NCI-H1048 (cell line): ENCODE measurements at places on chromosomes 6 and 20.

- DNase-seq: no peak
Measured at GRCh38 chr6:170234419-170234818, 56.5 kb downstream of the DLL1 start.

- DNase-seq: no peak
Measured at GRCh38 chr6:105069821-105070445, 109.9 kb downstream of the POPDC3 start.

- no peak for DNase-seq
Measured at GRCh38 chr6:31799781-31800180, 4.2 kb upstream of the VARS1 start.

DNA sequence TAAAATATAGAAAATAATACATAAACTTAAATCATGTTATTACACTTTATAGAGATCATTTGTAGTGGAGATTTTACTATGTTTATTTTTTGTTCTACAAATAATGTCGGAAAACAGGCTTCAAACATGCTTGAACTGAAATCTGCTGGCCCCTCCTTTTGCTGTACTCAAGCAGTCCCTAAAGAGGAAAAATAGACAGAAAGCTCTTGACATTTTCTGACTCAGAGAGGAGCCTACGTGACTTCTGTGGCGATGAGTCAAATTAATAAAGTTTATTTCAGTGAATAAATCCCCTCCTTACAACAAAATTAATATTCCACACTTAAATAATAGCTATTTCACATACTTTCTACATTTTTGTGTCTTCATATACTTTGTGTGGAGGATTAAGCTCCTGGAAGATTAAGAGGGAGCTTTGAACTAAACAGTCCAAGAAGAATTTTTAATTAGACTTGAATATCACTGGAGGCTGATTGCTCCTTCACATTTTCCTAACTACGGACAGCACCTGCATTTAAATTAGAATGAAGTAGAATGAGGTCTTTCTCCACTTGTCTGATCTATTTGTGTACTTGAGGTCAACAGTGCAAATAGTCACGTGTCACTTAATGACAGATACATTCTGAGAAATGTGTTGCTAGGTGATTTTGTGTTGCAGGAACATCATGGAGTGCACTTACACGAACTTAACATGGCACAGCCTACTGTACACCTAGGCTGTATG, 1.7 kb upstream of the TREM1 start:
- no peak for DNase-seq

DNA sequence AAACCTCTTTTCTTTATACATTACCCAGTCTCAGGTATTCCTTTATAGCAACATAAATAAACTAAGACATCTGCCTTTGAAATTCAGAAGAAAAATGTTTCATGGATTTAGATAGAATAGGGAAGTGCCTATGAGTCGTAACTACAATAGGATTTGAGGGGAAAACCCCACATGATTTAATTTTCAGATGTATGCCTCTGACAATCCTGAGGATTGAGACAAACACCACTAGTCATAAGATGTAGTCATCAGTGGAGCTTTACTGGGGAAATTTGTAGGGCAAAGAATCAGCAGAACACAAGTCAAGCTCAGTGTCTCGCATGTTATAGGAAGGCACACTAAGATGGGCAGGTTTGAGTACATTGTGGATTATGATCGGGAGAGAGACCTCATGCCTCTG, 566.4 kb downstream of the BMP2 start:
- DNase-seq: no peak

DNA sequence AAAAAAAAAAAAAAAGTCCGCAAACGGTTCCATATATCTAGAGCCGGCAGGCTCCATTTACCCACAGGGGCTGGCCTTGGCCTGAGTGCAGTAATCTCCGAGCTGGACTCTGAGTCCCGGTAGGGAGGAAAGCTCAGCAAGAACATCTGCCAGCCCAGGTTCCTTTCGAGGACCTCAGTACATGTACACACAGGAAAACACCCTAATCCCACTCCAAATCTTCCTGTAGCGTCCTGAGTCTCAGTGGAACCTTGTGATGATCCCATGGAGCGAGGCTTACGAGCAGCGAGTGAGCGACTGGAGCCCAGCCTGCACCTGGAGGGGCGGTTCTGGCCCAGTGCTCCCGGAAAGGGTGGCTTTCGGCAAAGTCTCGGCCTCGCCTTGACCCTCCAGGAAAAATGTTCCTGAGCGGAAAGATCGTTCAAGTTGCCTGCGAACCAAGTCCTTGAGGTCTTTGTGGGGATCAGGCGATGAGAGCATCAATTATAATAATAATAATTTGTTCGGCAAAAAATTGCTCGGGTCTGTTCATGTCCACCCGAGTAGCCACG, 32.1 kb downstream of the PRSS16 start:
- no peak for DNase-seq

GRCh38 chr20:47561180-47561579, 59.5 kb downstream of the NCOA3 start:
- DNase-seq: no peak

DNA sequence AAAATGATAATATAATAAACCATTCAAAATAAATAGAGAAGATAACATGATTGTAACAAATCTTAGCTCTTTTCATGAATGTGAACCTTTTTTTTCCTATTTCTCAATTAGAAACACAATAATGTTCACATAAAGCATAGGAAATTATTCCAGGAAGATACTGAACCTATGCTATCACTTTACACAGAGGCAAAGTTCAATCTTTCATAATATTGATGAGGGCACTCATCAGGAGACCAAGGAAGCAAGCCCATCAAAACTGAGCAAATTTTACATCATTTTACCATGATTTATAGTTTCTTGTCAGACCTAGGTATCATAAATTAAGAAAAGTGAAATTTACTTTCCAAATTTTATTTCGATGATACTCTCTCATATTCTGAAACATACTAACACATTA, 938.5 kb downstream of the TBC1D32 start:
- DNase-seq: no peak

GRCh38 chr20:16201191-16201590, 372.1 kb downstream of the KIF16B start:
- DNase-seq: no peak

DNA sequence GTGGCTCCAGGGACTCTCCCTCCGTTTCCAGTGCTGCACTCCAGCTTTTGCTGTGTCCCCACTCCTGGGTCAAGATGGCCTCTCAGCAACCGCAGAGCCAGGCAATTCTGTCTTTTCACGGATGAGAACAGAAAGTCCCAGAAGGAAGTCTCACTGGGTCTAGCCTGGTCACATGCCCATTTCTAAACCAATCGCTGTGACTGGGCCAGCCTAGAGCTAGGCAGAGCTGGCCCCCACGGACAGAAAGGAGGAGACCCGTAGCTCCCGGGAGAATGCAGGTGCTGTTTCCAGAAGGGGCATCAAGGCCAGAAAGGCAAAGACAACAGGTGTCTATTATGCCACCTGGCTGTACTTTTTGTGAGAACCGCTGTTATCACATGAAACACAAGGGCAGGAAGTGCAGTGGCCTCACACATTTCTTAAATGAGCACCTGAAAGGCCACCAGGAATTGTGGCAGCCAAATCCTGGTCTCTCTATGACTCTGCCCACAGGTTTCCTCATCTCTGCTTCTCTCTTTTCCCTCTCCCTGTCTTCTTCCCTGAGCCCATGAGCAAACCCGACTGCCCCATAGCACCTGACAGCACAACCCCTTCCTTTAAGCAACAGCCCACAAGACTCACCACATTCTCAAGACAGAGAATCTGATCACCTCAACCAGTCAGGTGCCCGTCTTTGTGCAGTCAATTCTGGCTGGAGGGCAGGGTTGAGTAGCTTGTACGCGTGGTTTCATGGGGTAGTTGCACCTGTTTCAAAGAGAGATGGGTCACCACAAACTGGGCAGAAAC, 37.1 kb upstream of the B4GALT5 start:
- no peak for DNase-seq

DNA sequence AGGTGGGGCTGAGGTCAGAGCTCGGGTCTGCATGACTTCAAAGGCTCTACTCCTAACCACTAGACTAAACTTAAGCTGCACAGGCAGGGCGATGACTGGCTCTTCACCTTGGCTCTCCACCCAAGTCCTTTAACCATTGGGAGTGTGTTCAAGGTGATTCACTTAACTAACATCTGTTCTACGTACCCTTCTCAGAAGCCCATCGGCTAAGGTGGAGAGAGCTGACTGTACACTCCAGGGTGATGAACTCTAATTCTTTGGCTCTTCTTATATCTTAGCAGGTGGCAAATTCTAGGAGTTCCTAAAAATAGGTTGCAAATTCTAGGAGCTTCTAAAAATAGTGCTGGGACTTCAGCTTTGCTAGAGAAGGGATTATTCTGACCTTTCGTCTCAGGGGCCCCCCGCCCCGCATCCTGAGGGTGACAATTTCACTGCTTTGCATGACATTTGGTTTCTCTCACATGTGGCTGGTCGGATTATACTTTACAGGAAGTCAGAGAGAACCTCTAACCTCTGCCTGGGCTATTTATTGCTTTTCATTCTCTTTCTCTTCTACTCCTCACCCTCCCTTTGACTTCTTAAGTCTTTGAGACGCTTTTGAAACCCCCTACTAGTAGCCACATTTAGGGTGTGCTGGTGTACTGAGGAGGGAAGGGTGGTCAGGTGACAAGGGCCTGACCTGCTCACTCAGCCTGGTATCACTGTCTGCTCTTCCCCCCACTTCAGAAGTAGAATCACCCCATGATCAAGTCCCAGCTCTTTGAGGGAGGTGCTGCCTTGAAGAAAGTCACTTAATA, 55.5 kb downstream of the PRDM1 start:
- DNase-seq: no peak

GRCh38 chr6:5202941-5203340, 57.8 kb downstream of the LYRM4 start:
- DNase-seq: no peak
